ENCODE measurements at places on chromosomes 2 and 18. TPM values are rescaled to one million over a fixed set of nuclear protein-coding genes. Genes with fewer than 3 reads are reported as not detected.

Gene SLC5A7
- 0.04 TPM for total RNA-seq

Gene L3MBTL4
- 1.8 TPM for total RNA-seq

Gene REG3G
- total RNA-seq, result not detected

Gene CCDC121
- total RNA-seq, result 6.6 TPM

Gene GPR55
- total RNA-seq, result not detected

GRCh38 chr18:901761-902160 is 2.9 kb upstream of the ADCYAP1 start:
- DNase-seq, result no peak
- H3K27ac ChIP-seq, result no peak overlapping the region
- no peak overlapping the region for H3K4me3 ChIP-seq
- H3K27me3 ChIP-seq, result peaks cover 96% of the 10 kb centered on the region
- peaks cover 17% of the 10 kb centered on the region for H3K4me1 ChIP-seq

DNA sequence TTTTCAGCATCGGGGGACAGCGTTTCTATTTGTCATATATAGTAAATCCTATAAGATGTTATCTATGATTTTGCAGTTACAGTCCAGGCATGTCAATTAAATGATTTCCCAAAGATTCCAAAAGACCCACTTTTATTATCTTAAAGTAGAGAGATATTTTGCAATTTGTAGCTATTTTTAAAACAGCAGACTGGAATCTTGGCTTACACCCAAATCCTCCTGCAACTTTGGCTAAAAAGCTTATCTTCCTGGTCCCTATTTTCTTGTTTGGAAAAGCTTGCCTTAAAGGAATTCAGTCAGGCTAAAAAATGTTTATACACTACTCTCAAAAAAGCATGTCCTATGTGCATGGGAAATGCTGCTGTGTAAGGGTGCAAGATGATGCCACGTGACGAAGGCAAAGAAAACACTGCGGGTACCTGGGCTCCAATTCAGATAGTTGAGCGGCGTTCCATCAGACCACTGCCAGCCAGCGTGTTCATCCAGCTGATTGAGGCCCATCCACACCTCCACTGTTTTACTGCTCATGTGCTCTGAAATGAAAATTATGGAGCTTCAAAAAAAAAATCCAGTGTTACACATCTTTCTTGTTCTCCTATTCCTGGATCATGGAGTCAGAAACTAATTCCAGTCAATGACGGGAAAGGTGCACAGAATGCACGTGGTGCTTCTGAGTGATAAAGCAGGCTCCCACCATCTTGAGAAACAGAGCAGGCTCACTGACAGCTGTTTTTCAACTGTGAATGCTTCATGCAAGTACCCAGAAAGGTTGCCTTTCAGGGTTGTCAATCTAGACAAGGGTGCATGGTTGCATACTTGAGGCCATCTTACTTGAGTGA is 33.8 kb downstream of the PLA2R1 start:
- no peaks in the 10 kb centered on the region for H3K27me3 ChIP-seq
- H3K27ac ChIP-seq, result no peak overlapping the region
- H3K4me1 ChIP-seq, result no peaks in the 10 kb centered on the region
- no peak for DNase-seq
- H3K36me3 ChIP-seq, result no peaks in the 10 kb centered on the region
- no peak overlapping the region for H3K4me3 ChIP-seq

DNA sequence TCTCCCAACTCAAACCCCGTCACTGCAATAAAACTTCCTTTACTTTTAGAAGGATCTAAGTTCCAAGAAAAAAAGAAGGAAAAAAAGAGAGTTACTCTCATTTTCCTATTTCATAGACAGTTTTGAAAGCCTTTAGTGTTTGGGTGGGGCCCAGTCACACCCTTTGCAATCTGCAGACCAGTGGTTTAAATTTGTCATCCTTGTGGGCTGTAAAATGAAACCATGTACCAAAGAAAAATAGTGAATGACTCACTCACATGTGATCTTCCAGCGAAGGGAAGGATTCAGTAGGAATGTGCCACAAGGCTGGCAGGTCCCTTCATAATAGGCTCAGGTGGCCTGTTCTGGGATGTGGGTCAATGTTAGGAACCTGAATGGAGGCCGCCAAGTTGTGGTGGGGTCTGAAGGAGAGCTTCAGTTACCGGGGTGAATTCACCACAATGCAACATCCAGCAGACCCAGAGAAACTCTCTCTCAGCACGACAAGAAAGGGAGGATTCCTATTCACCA is 28.3 kb downstream of the ANXA4 start:
- no peak for DNase-seq
- H3K4me1 ChIP-seq, result peaks cover 9% of the 10 kb centered on the region

DNA sequence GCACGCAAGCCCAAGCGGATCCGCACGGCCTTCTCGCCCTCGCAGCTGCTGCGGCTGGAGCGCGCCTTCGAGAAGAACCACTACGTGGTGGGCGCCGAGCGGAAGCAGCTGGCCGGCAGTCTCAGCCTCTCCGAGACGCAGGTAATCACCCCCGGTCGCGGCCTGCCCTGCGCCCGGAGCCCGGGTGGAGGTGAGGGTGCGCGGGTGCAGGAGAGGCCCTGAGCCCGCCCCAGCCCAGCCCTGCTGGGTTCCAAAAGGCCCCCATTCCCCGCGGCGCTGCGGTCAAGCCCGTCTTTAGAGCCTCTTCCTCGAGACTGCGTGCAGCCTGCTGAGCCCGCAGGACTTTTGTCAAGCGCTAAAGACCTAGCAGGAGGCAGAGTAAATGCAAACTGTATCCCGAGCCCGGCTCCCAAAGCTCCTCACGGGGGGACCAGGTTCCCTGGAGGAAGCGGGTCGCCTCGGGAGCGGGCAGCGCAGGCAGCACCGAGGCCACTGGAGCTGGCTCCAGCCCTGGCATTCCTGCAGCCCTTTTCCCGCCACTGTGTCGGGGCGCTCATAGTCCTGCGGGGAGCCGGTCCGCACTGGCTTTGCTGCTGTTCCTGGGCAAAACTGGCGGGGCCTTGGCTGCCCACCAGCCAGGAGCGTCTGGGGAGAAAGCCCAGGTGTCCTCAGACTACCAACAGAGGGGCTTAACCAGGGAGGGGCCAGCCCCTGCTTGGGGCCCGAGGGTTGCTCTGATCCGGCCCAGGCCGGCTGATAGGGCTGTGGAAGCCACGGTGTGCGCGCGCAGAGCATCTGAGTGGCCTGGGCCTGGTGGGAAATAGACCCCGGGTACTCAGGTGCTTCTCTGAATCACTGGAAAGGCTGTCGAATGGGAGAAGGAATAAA is 7.3 kb downstream of the EMX1 start:
- H3K36me3 ChIP-seq, result no peaks in the 10 kb centered on the region
- H3K27ac ChIP-seq, result no peak overlapping the region
- DNase-seq, result no peak
- peak overlapping the region; percentile 2 for H3K4me3 ChIP-seq
- peaks cover 98% of the 10 kb centered on the region for H3K27me3 ChIP-seq
- peaks cover 28% of the 10 kb centered on the region for H3K4me1 ChIP-seq

- no peaks in the 10 kb centered on the region for H3K36me3 ChIP-seq
- DNase-seq, result no peak
- H3K4me3 ChIP-seq, result no peak overlapping the region
- H3K27me3 ChIP-seq, result no peaks in the 10 kb centered on the region
Measured at GRCh38 chr2:54417577-54417976, 38.5 kb upstream of the SPTBN1 start.

- peak overlapping the region; percentile 47 for H3K27ac ChIP-seq
- H3K4me1 ChIP-seq, result no peaks in the 10 kb centered on the region
- peaks cover 6% of the 10 kb centered on the region for H3K27me3 ChIP-seq
- no peak for DNase-seq
Measured at GRCh38 chr2:24917086-24917485, 3.0 kb downstream of the ADCY3 start.

GRCh38 chr2:176812246-176812775 is 400.3 kb upstream of the HNRNPA3 start:
- no peaks in the 10 kb centered on the region for H3K27me3 ChIP-seq
- no peaks in the 10 kb centered on the region for H3K36me3 ChIP-seq
- H3K27ac ChIP-seq, result no peak overlapping the region
- no peaks in the 10 kb centered on the region for H3K4me1 ChIP-seq
- no peak overlapping the region for H3K4me3 ChIP-seq

DNA sequence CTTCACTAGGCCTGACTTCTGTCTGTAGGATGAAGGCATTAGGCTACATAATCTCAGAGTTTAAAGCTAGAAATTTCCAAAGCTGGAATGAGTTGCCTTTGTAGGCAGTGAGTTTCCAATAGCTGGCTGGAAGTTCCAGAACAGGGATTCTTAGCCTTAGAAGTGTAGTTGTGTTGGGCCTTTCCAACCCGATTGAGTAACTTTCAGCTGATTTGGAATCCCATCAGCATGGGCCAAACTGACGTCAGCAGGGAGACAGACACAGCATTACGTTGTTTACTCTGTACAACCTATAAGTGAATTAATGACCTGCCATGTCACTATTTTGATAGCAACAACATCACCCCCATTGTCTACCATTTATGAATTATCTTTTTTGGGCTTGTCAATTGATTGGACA is 56.9 kb downstream of the SETBP1 start:
- H3K36me3 ChIP-seq, result no peaks in the 10 kb centered on the region
- H3K4me3 ChIP-seq, result no peak overlapping the region
- peaks cover 76% of the 10 kb centered on the region for H3K27me3 ChIP-seq
- H3K27ac ChIP-seq, result no peak overlapping the region

DNA sequence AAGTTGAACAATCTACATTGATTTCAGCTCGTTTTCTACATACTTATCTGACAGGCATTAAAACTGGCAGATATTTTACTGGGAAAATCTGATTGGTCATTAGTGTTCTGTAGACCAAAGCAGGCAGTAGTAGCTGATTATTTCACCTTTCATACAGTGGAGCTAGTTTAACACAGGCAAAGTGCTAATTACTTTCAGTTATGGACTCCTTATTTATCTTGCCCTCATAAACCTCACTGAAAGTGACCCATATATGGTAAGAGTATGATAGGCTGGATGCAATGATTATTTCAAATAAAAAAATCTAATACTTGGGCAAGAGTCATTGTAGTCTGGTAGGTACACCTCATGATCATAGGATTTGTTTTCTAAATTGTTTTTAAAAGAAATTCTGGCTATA is 129.7 kb downstream of the MYO1B start:
- DNase-seq, result no peak
- no peaks in the 10 kb centered on the region for H3K36me3 ChIP-seq
- H3K27me3 ChIP-seq, result no peaks in the 10 kb centered on the region
- H3K4me3 ChIP-seq, result no peak overlapping the region

DNA sequence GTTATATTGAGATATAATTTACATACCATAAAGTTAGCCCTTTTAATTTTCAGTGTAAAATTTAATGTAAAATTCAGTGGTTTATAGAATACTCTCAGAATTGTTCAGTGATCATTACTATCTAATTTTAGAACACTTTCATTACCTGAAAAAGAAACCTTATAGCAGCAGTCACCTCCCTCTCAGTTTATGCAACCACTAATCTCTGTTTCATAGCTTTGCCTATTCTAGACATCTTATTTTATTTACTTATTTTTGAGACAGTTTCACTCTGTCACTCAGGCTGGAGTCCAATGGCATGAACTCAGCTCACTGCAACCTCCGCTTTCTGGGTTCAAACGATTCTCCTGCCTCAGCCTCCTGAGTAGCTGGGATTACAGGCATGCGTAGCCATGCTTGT is 479.6 kb downstream of the DPP10 start:
- no peaks in the 10 kb centered on the region for H3K4me1 ChIP-seq
- no peak overlapping the region for H3K27ac ChIP-seq
- no peak overlapping the region for H3K4me3 ChIP-seq
- DNase-seq, result no peak
- H3K36me3 ChIP-seq, result no peaks in the 10 kb centered on the region

GRCh38 chr2:135913727-135914365 is 37.6 kb upstream of the MCM6 start:
- H3K36me3 ChIP-seq, result peaks cover 8% of the 10 kb centered on the region
- no peak for DNase-seq
- no peaks in the 10 kb centered on the region for H3K27me3 ChIP-seq
- H3K4me3 ChIP-seq, result no peak overlapping the region

DNA sequence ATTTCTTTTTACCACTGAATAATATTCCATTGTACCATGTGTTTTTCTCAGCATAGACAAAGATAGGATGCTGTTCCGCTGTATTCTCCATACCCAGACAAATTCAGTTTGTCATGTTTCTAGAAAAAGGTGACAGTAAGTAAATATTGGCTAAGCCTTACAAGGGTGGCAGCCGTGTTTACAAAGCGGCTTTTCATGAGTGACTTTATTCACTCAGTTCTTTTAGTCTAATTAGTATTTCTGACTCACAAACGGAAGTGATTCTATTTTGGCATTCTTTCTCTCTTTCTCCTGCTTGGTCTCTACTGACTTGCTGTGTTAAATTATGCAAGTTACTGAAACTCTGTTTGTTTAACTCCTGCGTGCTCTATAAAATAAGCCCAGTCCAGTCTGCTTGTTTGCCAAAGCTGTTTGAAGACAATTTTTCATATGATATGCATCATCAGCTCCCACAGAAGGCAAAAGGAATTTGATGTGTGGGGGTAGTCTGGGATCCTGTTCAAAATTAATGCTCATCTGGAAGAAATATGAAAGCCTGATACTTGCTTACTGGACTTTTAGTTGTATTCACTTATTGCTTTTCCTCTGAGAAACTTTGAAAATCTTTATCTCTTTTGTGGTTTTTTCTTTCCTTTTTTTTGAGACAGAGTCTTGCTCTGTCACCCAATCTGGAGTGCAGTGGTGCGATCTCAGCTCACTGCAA is 2.3 kb upstream of the PLEKHH2 start:
- H3K4me1 ChIP-seq, result peaks cover 11% of the 10 kb centered on the region
- peaks cover 33% of the 10 kb centered on the region for H3K27me3 ChIP-seq
- DNase-seq, result no peak
- peak overlapping the region; percentile 11 for H3K27ac ChIP-seq

DNA sequence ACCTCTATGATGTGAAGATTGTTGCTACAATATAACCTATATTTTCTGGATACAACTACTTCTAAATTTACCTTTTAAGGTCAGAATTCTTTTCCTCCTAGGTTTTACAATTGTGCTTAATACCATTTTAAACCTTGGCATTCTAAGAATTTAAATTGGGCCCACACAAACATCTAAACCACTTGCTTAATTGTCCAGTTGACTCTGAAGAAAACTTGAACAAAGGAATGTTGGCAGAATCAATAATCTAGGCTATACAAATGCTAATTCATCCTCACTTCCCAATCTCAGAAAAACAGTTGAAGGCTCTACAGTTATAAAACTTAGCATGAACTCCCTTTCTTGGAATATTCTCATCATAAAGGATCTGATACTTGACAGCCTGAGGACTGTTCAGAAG is 84.3 kb downstream of the RPRM start:
- DNase-seq, result no peak
- no peaks in the 10 kb centered on the region for H3K4me1 ChIP-seq
- H3K36me3 ChIP-seq, result no peaks in the 10 kb centered on the region

GRCh38 chr2:172535119-172535518 is 20.8 kb upstream of the PDK1 start:
- H3K27ac ChIP-seq, result no peak overlapping the region
- H3K4me1 ChIP-seq, result no peaks in the 10 kb centered on the region
- H3K27me3 ChIP-seq, result no peaks in the 10 kb centered on the region
- no peak for DNase-seq
- H3K4me3 ChIP-seq, result no peak overlapping the region

DNA sequence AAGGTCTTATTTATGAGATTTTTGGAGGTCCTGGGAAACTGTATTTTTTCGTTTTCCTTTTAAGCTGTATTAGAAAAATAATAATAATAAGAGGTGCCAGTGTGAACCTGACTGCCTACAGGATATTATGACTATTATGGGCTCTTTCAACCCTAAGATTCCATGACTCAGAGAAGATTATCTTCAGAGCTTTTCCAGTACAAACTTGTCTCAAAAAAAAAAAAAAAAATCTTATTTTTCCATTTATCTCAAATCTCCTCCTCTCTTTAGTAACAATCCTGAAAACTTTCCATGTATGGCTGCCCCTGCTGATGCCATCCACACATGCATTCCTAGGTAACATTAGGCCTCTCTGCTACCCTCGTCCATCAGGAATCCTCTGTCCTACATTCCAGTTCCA is 36.7 kb upstream of the RPE start:
- H3K4me1 ChIP-seq, result no peaks in the 10 kb centered on the region
- no peak overlapping the region for H3K27ac ChIP-seq
- H3K4me3 ChIP-seq, result no peak overlapping the region
- no peak for DNase-seq
- H3K27me3 ChIP-seq, result no peaks in the 10 kb centered on the region
